ENCODE measurements at places on chromosomes 3 and 15.

DNA sequence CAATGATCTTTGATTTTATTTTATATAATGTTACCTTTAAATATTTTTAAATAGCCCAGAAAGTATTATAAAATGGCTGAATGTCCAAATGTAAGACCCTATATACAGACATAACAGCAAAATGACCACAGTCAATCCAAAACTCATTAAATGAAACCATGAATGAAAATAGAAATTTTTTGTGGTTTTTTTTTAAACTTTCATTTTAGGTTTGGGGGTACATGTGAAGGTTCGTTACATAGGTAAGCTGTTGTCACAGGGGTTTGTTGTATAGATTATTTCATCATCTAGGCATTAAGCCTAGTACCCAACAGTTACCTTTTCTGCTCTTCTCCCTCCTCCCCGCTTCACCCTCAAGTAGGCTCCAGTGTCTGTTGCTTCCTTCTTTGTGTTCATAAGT lies 108.8 kb downstream of the FAIM start:
- DNase-seq = no peak

DNA sequence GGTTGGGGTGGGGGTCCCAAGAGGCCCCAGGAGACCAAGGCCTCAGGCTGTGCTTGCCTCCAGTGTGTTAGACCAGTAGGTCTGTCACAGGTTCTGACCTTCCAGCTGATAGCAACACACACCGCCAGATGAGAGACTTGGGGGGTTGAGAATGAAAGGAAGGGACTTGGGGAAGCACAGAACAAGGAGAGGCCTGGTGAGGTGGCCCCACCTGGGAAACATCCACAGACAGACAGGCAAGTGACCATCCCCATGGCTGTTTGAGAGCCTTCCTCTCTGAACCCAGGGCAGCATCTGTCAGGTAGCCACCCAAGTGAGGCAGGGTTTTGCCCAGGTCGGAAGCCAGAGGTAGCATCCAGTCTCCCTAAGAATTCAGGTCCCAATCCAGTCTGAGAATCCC lies 35.0 kb upstream of the VPS8 start:
- no peak for DNase-seq

DNA sequence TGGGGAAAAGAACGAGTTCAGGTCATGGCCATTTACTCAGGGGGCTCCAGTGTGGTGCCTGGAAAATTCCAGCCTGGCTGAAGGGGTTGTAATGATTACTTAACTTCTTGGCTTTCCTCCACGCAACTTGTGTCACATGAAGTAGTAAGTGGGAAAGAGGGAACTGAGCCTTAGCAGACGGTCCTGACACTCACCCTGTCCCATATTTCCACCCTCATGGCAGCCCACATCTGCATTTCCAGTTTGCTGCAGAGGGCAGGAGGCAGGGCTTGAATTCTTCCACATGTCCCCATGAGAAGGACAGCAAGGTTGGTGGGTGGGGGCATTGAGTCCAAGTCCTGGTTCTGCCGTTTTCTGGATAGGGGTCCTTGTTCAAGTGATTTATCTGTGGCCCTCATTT lies 7.8 kb upstream of the CAMP start:
- no peak for DNase-seq

GRCh38 chr3:31462050-31462569 lies 70.6 kb upstream of the STT3B start:
- DNase-seq = no peak
